Activated T-helper 9 cell treated with anti-CD3 and anti-CD28 coated beads, Interleukin-2, amount 50 U/mL, for 16 hours (primary cell): ENCODE measurements at places on chromosomes 1 and 21.

DNA sequence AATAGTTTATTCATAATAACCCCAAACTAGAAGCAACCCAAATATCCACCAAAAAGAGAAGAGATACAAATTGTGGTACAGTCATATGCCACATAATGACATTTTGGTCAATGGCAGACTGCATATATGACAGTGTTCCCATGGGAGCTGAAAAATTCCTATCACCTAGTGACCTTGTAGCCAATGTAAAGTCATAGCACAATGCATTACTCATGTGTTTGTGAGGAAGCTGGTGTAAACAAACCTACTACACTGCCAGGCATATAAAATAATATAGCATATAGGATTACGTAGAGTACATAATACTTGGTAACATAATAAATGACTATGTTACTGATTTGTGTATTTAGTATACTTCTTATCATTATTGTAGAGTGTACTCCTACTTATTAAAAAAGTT is 29.5 kb upstream of the SLFNL1 start:
- DNase-seq, result no peak

DNA sequence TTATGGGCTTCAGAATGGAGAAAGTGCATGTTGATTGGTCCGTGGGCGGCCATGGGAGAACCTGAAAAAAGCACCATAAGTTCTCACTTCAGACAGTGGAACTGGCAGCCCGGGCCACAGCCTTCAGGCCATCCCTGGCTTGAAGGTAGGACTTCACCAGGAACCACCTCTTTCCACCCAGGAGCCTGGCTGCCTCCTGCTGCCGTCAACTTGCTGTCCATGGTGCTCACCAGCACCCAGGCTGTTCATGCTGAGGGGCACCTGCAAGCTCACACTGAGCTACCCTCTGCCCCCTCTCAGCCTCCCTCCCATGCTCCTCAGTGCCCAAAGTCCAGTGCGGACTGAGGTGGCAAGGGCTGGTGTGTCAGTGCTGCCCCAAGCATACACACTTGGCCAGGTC is 12.9 kb upstream of the FNBP1L start:
- DNase-seq, result no peak

DNA sequence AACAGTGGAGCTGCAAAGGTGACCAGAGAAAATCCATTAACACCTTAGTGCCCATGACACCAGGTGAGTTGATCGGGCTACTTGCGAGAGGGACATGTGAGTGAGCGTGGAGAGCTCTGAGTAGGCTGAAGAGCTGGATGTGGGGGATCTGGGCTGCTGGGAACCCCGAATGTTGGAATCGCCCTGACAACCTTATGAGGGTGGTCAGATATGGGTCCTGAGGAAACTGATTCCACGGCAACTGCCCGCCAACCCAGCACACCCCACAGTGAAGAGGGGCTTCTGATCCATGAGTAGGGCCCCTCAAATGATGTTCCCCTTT is 705 bp upstream of the QSOX1 start:
- no peak for DNase-seq

- no peak for DNase-seq
These were observed 7.2 kb downstream of the ATP1B1 start for GRCh38 chr1:169113613-169114119.

DNA sequence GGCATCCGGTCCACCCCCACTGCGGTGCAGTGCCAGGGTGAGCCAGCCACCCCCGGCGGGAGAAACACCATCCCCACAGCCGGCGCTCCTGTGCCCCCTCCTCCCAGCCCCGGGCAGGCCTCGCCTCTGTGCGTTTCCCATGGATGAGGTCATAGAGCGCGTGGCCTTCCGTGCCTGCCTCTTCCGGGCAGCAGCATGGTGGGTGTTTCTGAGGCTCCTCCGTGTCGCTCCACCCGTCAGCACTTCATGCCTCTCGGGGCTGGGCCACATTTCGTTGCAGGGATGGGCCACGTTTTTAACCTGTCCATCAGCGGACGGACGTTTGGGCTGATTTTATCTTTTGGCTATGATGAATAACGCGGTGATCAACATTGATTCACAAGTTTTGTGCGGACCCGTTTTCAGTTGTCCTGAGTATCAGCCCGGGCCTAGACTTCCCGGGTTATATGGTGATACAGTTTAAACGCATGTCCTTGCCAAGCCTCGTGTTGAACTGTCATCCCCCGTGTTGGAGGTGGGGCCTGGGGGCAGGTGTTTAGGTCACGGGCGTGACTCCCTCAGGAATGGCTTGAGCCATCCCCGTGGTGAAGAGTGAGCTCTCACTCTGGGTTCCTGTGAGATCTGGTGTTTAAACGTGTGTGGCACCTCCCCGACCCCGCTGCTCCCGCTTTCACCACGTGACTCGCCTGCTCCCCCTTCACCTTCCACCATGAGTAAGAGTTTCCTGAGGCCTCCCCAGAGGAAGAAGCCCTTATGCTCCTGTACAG is 64.8 kb downstream of the SLX9 start:
- no peak for DNase-seq

GRCh38 chr1:73537400-73537799 is 660.6 kb downstream of the LRRIQ3 start:
- DNase-seq, result no peak
